ENCODE measurements at places on chromosomes 3 and 15.

DNA sequence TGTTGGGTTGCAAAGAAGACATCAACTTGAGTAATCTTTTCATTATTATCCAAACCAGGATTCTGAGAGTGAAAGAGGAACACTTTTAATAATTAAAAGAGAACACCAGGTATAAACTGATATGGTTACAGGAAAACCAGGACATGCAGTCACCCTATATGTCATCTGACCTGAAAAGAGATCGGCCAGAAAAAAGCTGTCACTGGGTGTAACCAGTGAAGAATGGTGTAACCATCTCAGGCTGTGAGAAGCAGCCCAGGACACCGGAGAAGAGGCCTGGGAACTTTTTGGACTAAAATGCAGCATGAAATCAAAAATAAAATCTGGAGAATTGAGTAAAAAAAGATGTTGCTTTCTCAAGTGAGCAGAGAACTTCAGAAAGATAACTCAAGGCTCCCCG is 10.1 kb upstream of the CCDC80 start:
- no peak for DNase-seq

DNA sequence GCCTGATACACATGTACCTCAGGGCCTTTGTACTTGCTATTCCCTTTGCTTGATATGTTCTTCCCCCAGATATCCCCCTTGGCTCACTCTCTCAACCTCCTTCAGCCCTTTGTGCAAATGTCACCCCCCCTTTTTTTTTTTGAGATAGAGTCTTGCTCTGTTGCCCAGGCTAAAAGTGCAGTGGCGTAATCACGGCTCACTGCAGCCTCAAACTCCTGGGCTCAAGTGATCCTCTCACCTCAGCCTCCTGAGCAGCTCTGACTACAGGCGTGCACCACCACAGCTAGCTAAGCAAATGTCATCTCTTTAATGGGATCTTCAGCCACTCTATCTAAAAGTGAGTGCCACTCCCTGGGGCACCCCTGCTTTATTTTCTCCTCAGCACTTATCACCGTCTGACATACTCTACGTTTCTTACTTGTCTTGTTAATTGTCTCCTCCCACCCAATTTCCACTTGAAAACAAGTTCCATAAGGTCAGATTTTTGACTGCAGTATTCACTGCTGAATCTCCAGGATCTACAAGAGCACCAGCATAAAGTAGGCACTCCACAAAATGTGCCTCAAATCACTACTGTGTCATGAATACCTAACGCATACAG is 14.6 kb downstream of the IP6K2 start:
- DNase-seq = no peak

DNA sequence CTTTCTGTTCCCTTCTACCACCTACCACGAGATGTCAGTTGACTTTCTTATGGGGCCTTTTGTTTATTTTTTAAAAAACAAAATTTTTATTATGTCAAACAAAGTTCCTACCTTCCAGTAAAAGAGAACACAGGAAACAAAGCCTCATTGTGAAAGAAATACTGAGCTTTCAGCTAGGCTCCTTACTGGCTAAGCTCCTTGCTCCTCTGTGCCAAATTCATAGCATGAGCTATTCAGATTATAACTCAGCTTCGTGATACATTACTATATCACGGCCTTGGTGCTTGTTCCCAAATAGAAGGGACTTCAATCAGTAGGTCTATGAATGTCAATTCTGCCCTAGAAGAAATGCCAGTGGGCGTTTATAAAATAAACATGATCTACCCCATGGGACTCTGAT is 145.8 kb upstream of the CHRM5 start:
- DNase-seq = no peak

GRCh38 chr3:7659079-7659478 is 798.2 kb downstream of the GRM7 start:
- DNase-seq = no peak

DNA sequence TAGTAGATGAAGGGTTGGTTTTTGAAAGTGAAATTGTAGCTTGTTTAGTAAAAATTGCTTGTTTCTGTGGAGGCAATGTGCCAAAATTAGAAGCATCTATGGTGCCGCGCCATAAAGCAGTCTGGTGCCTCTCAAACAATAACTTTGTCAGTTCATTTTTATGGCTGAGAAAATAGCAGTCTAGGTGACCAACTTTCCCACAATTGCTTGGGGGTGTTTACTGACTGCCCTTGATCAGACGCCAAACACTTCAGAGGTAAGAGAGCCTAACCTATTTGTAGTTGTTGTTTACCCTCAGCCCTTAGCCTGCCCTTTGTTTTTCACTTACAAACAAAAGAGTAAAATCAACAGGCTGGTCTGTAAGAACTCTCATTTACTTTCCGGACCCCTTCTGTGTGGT is 174.5 kb downstream of the FNDC3B start:
- DNase-seq = no peak

GRCh38 chr15:91369823-91370222 is 269.8 kb downstream of the SV2B start:
- DNase-seq = no peak

Data from K562 (cell line).